ENCODE measurements at places on chromosomes 6 and 20.

- DNase-seq, result no peak
These were observed 111.1 kb downstream of the UST start for GRCh38 chr6:148857798-148858390.

GRCh38 chr20:38890497-38890818 is 35.8 kb upstream of the FAM83D start:
- no peak for DNase-seq

GRCh38 chr20:53124075-53124551 is 152.0 kb downstream of the TSHZ2 start:
- DNase-seq, result no peak

DNA sequence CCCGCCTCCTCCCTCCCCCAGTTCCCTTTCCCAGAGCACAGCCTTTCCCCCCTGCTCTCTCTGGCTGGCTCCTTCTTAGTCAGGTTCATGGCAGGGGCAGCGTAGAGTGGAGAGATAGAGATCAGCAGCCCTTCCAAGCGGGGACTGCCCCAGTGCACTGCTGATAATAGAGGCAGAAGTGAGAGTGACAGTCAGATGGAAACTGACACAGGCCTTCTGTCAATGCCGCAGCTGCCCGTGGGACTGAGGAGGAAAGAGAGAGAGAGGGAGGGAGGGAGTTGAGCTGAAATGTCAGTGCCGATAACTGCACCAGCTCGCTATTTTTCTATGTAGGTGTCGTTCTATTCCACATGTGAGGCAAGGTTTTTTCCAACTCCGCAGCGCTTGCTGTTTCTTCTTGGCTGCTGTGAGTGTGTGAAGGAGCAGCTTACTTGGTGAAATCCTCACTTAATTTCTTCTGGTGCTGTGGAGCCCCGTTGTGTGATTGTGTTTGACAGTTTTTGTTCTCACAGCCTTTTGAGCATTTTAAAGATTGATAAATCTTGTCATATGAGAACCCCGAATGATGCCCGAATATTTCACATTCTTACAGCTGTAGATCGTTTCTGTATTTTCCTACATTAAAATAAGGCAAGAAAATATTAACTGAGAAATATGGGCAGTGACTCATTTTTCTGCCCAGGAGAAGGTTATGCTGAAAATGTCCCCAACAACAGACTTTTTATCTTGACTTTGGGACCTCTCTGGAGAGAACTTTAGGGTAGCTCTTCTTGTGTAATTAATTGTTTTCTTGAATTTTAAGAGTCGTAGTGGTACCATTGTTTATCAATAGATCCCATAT is 386.4 kb upstream of the MMS22L start:
- DNase-seq, result no peak

GRCh38 chr6:53651205-53651763 is 14.3 kb downstream of the KLHL31 start:
- no peak for DNase-seq

GRCh38 chr6:158161566-158162254 is 6.4 kb downstream of the SERAC1 start:
- DNase-seq, result no peak

- no peak for DNase-seq
These were observed 3.6 kb downstream of the BPIFA1 start for GRCh38 chr20:33239418-33239817.

DNA sequence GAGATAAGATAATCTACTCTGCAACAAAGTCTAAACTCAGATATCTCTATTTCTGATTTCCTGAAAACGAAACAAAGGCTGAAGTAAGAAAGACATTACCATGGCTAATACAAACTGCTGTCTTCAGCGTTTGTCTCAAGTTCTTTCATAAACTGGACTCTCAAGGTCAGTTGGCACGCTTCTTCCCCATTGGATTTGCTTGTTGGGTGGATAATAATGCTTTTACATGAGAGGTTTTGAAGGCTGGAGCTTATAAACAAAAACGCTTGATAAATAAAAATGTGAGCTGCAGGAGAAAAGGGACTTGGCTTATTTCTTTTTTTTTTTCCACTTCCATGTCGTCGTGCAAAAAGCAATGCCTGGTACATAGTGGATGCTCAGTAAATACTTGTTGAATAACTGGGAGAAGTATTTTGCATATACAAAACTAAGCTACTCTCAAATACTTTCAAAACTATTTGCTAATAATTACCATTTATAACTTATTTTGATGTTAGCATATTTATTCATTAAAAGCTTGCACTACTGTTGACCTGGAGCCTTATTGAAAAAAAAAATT is 65.7 kb upstream of the EEF1A1 start:
- no peak for DNase-seq

DNA sequence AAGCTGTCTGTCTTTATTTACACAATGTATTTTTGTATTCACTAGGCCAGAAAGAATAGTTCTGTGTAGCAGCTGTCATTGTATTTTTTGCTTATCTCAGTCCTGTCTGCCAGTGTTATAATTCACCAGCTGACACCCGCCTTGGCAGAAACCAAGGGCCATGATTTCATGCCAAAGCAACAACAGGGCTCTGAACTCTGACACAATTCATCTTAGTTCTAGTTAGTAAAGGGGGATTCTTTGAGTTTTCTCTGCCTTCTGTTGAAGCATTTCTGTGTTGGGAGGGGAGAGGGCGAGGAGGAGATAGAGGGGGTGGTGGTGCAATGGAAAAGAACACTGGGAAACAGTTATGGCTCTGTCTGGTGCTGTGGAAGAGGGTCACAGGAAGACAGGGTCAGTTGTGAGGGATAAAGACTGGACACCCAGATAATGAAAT is 684.6 kb upstream of the MARCKS start:
- no peak for DNase-seq

DNA sequence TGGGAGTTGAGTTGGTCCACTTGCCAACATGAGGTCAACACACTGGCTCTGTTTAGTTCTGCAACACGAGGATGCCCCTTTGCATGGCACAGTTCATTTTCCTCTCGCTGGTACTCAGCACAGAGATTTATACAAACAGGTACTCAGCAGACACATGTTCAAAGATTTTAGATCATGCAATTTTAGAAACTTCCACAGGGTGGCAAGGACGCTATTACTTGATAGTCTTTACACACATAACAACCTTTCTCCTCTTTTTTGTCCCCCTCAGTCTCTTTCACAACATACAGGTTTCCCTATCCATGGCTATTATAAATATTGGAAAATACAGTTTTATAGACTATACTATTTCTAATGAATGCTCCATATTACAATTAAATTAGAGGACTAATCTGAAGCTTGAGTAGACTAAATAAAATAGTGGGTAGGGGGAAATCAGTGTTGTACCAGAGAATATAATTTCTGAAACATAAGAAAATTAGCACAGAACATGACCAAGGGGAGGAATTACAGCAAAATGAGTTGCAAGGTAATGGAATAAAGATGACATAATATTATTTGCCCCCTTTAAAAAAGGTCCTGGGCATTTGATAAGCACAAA is 331.8 kb upstream of the BTBD3 start:
- DNase-seq, result no peak

- no peak for DNase-seq
These were observed 39.0 kb downstream of the SLC23A2 start for GRCh38 chr20:4962241-4962855.

GRCh38 chr6:34341481-34341971 is 50.9 kb downstream of the NUDT3 start:
- no peak for DNase-seq

GRCh38 chr6:108353853-108354252 is 59.0 kb downstream of the AFG1L start:
- no peak for DNase-seq

DNA sequence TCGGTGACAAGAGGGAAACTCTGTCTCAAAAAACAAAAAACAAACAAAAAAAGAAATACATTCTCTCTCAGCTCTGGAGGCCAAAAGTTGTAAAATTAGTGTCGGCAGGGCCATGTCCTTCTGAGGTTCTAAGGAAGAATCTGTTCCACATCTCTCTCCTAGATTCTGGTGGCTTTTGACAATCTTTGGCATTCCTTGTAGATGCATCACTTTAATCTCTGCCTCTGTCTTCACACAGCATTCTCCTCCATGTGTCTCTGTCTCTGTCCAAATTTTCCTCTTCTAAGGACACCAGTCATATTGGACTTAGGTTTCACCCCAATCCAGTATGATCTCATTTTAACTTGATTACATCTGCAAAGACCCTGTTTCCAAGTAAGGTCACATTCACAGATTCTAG is 9.1 kb downstream of the PPP2R5D start:
- DNase-seq, result no peak
